ENCODE measurements at places on chromosomes 2 and 18.

DNA sequence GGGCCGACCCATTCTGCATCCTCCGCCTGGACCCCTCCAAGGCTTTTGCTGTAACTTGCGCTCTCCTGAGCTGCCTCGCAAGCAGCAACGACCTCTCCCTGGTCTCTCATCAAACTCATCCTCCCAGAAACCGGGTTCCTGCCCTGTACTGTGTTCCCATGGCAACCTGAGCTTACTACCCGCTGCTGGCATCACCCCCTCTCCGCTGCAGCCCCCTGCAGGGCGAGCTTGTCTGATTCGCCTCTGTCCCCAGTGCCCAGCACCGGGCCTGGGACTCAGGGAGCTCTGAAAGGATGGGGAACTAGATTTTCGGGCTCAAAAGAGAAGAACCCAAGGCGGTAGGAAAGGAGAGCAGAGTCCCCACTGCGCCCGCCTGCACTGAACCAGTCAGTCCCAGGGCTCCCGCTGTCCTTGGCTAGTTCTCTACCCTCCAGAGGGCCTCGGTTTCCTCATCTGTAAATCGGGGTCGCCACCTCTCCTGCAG lies 463 bp downstream of the HS1BP3 start:
- peak; percentile 23 for DNase-seq

GRCh38 chr2:96856776-96857666 lies 795 bp downstream of the ANKRD39 start:
- DNase-seq, result peak; percentile 28

DNA sequence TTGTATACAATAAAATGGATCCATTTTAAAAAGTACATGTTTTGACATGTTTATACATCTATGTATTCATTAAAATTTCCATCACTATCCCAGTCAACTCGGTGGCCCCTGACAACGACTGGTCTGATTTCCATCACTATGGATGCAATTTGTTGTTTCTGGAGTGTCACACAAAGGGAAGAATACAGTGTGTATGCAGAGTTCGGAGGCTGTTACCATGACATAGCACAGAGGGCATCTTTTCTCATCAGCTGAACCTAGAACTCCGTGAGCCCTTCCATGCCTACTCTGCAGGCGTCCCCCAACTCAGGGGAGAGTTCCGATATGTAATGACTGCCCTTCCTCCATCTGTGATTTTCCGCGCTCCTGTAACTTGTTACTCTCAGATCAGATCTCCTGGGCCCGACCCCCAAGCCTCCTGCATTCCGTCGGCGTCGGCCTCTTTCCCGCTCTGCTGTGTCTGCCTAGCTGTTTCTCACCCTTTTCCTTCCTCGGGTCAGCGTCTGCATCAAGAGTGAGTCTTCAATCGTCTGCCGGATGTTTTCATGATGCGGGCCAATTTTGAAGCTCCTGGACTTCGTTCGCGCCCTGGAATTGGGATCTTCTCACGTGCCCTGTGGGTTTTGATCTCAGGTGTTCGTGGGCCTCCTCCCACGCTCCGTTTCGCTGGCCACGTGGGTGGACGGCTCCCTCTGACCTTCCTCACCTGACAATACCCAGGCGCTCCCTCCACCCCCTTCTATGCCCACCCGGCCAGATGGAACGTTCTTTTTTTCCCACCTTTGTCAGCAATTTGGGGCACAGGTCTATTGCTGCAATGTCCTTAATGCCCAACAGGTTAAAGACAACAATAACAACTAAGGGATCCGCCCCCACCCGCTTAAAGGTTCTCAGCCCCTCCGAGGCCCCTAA lies 161.0 kb downstream of the TWIST2 start:
- no peak for DNase-seq

DNA sequence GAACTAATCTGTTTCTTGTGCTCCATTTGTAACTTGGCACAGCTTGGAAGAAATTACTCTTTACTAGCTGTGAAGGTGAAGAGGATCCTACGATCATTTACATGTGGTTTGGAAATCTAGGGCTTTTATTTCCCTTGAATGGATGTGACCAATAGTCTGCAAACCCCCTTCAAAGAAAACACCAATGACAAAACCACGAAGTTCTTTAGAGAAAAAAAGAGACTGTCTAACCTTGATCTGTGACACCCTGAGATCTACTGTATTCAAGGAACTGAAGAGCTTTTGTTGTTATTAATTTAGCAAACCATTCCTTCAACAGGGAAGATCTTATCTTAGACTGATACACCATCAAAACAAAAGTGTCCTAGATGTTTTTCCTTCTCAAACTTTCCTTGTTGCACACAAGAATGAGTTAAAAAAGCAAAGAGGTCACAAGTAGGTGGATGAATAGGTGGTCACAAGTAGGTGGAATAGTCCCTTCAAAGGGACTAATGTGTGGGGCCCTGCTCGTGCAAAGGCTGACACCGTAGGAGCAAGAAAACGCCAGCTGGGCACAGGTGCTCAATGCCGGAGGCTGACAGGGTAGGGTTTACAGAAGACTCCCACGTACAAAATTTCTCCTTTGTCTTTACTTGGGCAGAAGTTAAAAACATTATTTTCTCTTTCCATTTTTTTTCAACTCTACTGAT lies 95.6 kb upstream of the ITGB6 start:
- DNase-seq, result no peak

DNA sequence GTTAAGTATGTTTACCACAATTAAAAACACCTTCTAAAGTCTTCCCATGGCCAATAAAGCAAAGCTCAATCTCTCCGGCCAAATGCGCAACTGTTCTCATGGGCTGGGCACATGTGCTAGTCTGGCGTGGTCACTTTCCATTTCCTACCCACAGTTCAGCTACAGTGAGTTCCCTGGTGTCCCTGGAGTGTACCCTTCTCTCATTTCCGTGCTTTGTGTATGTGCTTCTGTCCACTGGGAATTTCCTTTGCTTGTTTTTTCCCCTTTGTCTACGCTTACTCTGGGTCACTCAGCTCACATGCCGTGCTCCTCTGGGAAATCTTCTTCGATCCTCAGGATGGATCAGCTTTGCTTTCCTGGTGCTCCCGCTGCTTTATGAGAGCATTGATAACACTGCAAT lies 69.6 kb upstream of the GYPC start:
- DNase-seq, result no peak

GRCh38 chr2:171390941-171391516 lies 42.8 kb downstream of the METTL8 start:
- DNase-seq, result no peak

- no peak for DNase-seq
Measured at GRCh38 chr18:6796511-6796910, 67.0 kb downstream of the ARHGAP28 start.

DNA sequence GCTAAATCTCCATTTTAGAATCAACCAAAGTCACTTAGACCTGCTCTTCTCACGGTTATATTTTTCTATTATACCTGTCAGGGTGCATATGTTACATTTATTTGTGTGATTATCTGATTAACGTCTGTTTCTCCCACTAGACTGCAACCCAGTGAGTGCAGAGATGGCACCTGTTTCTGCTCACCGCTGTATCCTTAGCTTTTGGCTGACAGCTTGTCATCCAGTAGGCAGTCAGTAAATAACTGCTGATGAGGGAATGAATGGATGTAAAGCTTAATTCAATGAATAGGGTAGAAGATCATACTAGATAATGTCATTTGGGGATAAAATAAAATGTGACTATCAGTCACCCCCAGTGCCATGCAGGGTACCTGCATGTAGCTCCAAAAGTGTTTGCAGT lies 6.9 kb upstream of the CHRNA1 start:
- DNase-seq, result no peak
